ENCODE measurements at places on chromosomes 13 and 19.

DNA sequence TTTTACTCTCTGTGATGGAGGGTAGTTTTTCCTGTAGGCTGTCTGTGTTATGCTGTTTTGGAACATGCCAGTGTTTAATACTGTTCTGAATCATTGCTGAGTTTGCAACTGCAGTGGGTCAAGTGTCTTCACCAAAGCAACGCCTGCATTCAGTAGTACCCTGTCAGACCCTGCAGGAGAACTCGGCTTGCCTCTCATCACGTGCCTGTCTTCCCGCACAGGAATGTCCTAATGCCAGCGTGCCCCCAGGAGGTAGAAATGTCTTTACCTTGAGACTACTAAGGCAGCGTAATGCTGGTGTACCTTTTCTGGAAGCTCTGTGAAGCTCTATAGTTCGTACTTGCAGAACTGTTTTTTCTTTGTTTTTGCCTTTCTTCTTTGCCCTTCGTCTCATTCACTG lies 42.3 kb downstream of the POLR1D start:
- no peak for DNase-seq

DNA sequence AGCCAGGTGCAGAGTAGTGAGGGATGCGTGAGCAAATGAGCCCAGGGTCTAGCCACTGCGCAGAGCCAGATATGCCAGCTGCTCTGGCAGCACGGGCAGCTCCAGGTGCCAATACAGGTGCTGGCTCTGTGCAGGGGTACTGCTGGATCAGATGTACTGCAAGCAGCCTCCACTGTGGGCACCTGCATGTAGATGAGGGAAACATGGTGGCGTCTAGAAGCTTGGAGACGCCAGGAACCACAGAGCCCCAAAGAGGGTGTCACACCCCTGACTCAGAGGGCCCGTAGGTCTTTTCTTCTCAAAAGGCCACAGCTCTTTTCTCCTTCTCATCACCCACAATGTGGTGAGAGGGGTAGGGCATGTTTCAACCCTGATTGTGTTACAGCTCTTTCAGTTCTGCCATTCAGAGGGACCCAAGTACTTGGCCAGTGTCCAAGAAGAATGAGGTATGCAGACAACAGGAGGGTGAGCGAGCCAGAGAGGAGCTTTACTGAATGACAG lies 244.4 kb upstream of the SLITRK1 start:
- DNase-seq = peak; percentile 45

DNA sequence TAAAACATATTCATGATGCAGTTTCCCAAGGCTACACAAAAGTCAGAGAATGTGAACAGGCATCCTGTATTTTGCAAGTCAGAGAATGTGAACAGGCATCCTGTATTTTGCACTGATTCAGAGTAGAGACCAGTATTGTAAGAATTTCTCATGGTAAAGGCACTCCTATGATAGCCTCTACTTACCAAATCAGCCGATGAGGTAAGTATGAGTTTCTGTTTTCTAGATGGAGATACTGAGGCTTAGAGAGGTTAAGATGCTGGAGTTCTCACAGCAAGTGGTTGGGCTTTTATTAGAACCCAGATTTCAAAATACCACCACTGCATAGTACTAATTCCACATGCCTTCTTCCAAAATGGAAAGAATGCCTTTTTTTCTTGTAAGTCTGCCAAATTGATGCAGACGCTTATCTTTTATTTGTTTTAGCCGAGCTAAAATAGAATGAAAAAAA lies 12.3 kb downstream of the TPT1 start:
- no peak for DNase-seq

GRCh38 chr19:373391-374182 lies 29.0 kb upstream of the MIER2 start:
- no peak for DNase-seq

DNA sequence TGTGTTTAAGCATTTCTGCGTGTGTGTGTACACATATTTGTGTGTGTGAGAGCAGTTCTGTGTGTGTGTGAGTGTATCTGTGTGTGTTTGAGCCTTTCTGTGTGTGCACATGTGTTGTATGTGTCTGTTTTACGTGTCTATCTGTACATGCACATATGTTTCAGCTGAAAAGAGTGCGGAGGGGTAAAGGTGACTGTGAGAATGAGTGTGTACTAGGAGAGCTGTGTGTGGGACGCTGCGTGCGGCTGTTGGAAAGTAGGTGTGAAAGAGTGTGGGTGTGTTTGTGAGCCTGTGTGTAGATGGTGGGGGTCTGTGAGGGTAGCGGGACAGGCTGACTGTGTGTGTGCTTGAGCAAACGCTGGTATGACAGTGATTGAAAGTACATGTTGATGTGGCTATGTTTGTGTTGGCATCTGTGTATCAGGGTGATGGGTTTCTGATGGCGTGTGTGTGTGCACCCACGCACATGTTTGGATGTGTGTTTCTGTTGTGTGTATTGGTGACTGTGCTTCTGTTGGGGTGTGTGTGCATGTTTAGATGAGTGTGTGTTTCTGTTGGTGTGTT lies 7.5 kb upstream of the TPM4 start:
- DNase-seq = no peak

DNA sequence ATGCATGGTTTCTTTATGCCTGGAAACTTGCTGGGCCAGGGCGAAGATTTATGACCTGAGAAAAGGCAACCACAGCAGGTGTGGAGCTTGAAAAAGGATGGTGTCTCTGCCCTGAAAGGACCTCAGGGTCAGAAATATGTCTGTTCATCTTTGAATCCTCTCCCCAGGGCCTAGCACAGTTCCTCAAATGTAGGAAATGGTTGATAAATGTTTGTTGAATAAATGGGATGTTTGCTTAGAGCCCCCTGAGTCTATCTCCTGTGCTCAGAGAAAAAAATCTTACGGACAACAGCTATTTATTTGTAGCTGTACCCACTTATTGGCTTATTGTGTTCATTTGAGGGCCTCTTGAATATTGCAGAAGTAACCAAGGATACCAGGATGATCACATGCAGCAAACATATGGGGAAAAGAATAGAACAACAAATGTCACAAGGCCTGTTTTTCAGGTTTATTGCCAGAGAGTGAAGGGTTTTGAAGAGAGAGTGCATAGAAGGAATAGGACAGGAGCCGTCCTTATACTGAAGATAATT lies 114.5 kb downstream of the KLF5 start:
- DNase-seq = no peak

- no peak for DNase-seq
Observed at GRCh38 chr19:30183807-30184490, 188.2 kb upstream of the ZNF536 start.

All from hematopoietic multipotent progenitor cell treated with erythropoietin and hydrocortisone succinate and interleukin-3 and kit ligand, for 6 days (in vitro differentiated cells).